ENCODE measurements at places on chromosomes 7 and 10.

DNA sequence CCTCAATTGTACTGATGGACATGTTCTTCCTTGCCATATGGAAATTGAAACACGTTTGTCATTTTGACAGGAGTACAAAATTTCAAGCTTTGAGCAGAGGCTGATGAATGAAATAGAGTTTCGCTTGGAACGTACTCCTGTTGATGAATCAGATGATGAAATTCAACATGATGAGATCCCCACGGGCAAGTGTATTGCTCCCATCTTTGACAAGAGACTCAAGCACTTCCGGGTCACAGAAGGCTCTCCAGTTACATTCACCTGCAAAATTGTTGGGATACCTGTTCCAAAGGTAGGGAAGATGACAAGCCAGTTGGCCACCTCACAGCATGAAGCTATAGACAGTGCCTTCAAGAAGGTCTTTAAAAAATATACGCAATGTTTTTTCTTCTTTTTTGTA is 43.1 kb downstream of the ATOH7 start:
- no peak for DNase-seq

GRCh38 chr7:44961844-44962482 is 16.9 kb downstream of the MYO1G start:
- no peak for DNase-seq

- DNase-seq: no peak
These were observed 83.6 kb upstream of the TMEM106B start for GRCh38 chr7:12127455-12127854.

DNA sequence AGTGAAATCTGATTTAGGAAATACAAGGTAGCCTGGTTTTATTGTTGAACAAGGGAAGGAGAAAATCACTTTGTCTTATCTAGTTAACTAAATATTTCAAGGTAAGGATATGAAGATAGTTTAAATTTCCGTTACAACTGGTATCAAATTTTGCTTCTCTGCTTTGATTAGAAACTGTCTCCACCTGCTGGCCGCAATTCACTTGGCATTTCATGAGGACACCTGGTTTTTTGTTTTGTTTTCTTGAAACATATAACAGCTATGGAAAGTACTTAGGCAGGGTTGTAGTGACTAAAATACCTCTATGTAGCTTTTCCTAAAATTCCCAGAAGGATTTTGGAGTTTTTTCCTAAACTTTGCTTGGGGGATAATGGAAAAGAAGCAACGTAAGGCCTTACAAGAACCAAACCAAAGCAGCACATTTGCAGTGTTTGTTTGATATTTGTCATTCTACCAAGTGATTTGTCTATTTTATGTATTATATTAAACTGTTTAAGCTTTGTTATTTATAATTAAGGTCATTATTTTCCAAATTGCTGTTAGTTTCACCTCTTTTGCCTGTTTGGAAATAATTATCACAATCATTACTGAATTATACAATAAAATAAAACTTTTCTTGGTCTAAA is 73.6 kb downstream of the AHCYL2 start:
- peak; percentile 38 for DNase-seq

DNA sequence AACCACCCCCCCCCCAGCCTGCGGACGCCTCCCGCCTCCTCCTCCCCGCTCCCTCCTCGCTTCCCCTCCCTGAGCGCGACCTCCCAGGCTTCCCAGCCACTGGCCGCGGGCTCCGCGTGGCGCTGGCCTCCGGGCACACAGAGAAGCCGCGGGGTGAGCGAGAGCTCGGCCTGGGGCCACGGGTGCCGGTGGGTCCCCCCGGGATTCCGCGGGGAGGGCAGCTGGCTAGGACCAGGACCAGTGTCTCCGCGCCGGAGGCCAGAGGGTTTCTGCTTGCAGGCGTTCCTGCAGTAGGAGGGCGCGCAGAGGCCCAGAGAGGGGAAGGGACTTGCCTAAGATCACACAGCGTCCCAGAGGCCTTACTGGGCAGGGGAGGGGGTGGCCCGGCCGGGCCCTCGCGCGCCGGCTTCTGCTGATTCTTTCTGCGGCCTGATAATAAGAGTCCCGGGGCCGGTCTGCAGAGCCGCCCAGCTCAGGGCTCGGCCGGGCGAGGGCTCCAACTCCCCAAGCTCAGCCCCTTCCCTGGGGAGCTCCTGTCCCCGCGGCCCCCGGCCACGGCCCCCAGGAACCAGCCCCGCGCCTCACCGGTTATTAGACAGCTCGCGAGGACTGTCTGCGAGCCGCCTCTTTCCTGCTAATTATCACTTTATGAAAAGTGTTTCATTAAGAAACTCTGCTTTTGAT is 10.1 kb downstream of the UNCX start:
- no peak for DNase-seq

- no peak for DNase-seq
These were observed 80.6 kb upstream of the TBX20 start for GRCh38 chr7:35334506-35334905.

DNA sequence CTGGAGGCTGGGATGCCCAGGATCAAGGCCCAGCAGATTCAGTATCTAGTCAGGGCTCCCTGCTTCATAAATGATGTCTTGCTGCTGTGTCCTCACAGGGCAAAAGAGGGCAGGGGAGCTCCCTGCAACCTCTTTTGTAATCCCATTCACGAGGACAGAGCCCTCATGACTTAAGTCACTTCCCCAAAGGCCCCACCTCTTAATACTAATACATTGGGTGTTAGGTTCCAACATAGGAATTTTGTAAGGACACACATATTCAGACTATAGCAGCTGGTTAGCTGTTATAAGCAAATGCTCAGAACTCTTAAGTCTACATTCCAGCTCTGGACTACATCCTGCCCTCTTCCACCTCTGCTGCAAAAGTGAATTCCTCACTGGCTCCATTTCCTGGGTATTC is 63.0 kb downstream of the VOPP1 start:
- no peak for DNase-seq

- DNase-seq: peak; percentile 17
These were observed 630.1 kb downstream of the PARD3 start for GRCh38 chr10:34184939-34185386.

DNA sequence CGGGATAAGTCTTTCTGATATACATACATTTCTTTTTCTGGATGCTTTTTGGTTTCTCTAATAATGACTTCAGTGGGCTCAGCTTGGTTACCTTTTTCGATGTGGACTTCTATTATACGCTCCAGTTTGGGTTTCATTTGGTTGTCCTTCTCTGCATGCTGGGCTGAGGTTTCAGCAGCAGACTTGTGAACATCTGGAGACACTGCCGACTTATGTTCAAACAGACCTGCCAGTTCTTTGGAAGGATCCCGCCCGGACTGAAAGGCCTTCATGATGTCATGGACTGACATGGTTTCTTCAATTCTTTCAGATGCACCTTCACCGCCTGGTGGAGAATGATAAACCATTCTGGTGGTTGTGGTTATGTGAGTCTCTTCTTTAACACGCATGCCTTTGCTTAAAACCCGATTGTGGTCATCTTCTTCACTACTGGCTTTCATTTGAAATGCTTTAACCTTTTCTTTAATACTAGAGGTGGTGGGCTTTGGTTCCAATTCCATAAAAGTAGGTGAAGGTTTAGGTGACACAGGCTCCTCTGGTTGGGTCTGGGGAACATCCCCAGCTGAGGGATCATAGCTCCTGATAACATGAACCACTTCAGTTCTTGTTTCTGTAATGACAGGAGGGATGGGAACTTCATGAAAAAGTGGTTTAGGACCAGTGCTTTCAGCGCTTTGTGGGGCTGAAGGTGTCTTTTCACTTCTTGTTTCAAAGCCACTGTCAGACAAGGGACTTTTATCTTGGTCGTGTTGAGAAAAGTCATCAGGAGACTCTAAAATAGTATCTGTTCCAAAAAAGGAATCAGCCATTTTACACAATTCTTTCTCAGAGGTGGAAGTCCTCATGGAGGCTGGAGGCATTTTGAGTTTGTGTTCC is 167.7 kb upstream of the CCDC6 start:
- DNase-seq: no peak

DNA sequence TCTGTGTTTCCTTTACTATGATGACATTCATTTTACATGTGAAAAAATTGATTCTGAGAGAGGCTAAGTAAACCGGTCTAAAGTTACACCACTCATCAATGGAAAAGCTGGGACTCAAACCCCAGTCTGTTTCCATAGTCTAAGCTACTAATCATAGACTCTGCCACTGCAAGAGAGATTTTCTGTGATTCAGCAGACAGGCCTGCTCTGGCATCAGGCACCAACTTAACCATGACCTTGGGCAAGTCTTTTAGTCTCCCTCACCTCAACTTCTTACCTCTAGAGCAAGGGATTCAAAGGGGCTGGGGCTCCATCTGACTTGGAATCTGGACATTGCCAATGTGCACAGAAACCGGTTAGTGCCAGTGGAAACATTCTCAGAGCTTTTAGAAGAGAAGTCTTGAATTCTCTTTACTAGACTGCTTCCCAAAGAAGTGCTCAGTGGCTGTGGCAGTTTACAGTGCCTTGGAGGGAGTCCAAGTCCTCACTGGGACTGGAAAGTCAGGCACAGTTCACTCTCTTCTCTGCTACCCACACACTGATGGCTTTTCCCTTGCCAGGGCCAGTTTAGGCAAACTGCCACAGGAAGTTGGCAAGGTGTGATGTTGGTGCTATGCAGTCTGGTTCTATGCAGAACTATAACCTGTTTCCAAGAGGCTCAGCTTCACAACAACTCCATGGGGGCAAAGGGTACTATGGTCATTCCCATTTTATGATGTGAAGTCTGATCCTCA is 4.5 kb upstream of the BLNK start:
- no peak for DNase-seq

GRCh38 chr10:48458662-48459048 is 146.2 kb downstream of the ARHGAP22 start:
- DNase-seq: no peak

GRCh38 chr7:18976715-18977471 is 140.5 kb downstream of the TWIST1 start:
- no peak for DNase-seq

DNA sequence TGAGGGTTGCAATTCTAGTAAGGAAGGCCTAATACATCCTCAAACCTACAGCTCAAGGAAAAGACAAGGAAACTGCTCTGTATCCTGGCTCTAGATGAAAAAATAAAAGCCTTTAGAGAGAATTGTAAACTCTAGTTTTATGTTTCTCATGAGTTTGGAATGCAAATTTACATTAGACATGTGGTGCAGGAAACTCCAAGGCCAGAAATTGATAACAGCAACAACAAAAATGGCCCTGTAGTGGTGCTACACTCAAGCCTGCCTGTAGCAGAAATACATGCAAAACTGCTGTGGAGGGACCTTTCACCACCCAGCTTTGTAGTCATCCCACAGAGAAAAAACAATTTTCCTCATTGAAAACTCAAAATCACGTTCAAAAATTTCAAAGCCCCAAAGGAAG is 546.7 kb upstream of the LRRN3 start:
- no peak for DNase-seq

GRCh38 chr10:60986791-60987190 is 42.8 kb upstream of the RHOBTB1 start:
- no peak for DNase-seq

- no peak for DNase-seq
These were observed 94.0 kb upstream of the LANCL2 start for GRCh38 chr7:55271069-55271626.

DNA sequence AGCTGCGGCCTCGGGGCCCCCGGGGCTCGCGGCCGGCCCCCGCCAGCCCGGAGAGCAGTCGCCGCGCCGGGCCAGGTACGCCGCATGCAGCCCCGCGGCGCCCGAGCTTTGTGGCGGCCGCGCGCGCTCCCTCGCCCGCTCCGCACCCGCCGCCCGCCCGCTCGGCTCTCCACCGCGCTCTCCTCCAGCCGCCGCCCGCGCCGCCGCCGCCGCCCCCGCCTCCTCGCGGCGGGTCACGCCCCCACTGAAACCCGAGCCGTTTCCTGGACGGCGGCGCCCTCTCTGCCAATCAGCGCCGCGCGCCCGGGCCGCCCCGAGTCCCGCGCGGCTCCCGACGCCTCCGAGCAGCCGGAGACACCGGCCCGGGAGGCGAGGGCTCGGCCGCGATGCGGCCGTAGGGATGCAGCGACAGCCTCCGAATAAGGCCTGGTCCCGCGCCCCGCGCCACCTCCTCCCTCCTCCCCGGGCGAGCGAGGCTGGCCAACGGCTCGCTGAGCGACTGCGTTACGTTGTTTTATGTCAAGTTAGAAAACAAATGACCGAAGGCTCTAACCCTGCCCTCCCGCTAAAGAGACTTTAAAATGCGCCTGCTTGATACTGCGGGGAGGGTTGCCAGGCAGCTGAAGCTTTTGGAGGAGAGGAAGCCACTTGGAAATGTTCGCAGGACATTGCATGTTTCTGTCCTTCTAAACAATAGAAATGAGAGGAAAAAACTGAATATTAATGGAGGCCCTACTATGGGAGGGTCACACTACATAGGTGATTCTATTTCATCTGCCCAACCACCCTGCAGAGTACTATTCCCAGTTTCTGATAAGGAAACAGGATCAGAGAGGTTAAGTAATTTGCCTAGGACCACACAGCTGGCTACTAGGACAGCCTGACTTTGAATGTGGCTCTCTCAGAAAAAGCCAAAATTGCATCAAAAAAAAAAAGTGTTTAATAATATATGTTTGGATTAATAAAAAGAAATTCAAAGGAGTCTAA is at the start of gene FGFR2:
FGFR2 (minus strand) TSS at position 182 of the 987 bp plus-strand sequence. CDS start 4,627 bp downstream, outside the sequence.
- DNase-seq: peak; percentile 29

GRCh38 chr7:23915236-23915635 is 205.2 kb downstream of the STK31 start:
- DNase-seq: no peak

GRCh38 chr10:127887541-127888415 is 5.0 kb downstream of the CLRN3 start:
- DNase-seq: no peak

- DNase-seq: no peak
These were observed 1.8 kb upstream of the GAD2 start for GRCh38 chr10:26214551-26215395.

GRCh38 chr10:28354511-28354910 is 51.6 kb upstream of the MPP7 start:
- no peak for DNase-seq

- DNase-seq: no peak
These were observed 56.0 kb downstream of the UBE2H start for GRCh38 chr7:129896568-129897382.

DNA sequence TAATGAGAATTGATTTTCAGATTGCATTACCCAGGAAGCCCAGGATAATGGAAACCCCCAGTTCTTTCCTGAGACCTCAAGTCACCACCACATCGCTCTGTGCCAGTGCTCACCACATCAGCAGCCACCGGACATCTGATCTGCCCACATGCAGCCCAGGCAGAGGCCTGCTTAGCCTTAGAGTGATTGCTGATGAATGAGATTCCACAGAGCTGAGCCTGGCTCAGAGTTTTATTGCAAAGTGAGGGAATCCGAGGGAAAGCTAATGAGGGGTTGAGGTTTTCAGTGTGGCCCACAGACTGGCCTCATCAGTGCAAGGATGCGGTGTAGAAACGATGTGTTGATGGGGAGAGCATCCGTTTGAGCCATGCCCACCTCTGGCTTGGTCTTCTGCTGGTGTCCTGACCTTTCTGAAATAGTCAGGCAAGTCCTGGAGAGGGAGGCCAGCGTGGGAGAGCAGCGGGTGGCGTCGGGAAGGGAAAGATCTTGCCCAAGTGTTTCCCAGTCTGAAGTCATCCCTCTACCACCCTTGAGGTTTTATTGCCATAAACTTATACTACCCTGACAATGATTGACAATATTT is 120.3 kb downstream of the ITIH5 start:
- DNase-seq: no peak

DNA sequence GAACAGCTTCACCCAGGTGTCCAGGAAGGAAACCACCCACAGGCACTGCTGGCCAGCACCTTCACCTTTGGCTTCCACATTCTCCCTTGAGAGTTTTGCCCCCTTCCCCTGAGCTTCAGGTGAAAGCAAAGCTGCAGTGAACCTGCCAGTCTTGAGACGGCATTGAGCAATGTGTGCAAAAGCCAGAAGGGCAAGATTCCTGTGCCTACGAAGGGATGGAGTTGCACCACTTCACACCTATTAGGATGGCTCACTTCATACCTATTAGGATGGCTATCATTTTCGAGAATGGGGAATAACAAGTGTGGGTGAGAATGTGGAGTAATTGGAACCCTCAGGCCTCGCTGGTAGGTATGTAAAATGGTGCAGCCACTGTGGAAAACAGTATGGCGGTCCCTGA is 7.2 kb downstream of the HABP2 start:
- DNase-seq: no peak

Measured in kidney capillary endothelial cell (primary cell).